Foreskin keratinocyte (primary cell): ENCODE measurements at places on chromosomes 2 and 18.
A peak's percentile ranks its signal among the peaks of the same experiment; 100 is the strongest.

- DNase-seq, result no peak
Measured at GRCh38 chr2:232117413-232117812, 155.9 kb downstream of the DIS3L2 start.

GRCh38 chr2:177478029-177478428 lies 85.5 kb downstream of the AGPS start:
- DNase-seq, result peak; percentile 13

DNA sequence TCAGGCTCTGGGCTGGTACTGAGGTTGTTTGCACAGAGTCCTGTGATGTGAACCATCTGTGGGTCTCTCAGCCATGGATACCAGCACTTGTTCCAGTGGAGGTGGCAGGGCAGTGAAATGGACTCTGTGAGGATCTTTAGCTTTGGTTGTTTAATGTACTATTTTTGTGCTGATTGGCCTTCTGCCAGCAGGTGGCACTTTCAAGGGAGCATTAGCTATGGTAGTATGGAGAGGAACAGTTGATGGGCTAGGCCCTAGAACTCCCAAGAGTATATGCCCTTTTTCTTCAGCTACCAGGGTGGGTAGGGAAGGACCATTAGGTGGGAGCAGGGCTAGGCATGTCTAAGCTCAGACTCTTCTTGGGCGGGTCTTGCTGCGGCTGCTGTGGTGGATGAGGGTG lies 257.0 kb upstream of the GYPC start:
- DNase-seq, result no peak

DNA sequence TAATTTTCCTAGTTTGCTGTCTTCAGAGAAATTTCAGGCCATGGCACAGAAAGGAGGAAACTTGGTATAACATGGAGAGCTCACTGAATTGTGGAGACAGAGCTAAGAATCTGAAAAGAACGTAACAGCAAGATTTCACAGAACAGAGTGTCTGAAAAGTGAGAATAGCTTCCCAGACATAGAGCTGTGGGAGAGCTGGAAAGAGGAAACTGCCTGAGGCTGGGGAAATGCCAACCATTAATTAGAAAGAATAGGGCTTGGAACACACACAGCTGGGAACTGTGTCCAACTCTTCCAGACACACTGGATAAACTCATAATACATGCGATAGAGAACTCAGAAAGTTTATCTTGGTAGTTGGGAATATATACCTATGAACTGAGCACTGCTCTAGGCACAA lies 51.6 kb upstream of the KYNU start:
- DNase-seq, result no peak

GRCh38 chr2:168687314-168687713 lies 115.1 kb upstream of the NOSTRIN start:
- DNase-seq, result no peak

- peak; percentile 58 for DNase-seq
Measured at GRCh38 chr2:194203898-194204297, 1453.1 kb upstream of the SLC39A10 start.

- no peak for DNase-seq
Measured at GRCh38 chr2:163656622-163657280, 79.1 kb downstream of the FIGN start.

GRCh38 chr18:55405893-55406406 lies 182.0 kb downstream of the TCF4 start:
- peak; percentile 55 for DNase-seq

DNA sequence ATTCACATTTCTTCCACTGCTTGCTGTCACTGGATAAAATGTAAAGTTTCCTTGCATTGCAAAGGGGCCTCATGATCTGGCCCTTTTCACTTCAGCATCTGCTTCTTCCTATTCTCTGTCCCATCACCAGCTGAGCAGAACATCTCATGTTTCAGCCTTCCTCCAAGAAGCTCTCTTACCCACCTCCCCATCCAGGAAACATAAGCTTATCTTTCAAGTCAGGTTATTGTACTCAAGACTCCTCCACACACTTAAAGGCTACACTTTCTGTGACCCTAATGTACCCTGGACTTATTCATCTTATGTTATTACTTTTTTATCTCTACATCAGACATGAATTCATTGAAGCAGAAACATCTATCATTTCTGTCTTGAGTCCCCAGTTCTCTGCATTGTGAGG lies 230.5 kb downstream of the PMAIP1 start:
- DNase-seq, result no peak

DNA sequence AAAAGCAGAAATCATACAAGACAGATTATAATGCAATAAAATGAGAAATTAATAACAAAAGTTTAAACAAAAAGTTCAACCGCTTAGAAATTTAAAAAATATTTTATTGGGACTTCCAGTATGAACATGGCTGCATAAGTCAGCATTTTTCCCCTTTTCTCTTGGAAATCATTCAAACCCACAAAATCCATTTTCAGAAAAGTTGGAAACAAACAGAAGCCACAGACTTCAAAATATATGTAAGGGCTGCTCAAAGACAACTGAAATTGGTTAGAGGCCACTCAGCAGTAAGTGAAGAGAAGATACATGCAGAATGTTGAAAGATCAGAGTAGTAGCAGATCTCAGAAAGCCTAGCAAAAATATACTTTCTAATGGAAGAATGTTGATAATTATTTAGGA lies 194.0 kb downstream of the DYSF start:
- DNase-seq, result no peak

DNA sequence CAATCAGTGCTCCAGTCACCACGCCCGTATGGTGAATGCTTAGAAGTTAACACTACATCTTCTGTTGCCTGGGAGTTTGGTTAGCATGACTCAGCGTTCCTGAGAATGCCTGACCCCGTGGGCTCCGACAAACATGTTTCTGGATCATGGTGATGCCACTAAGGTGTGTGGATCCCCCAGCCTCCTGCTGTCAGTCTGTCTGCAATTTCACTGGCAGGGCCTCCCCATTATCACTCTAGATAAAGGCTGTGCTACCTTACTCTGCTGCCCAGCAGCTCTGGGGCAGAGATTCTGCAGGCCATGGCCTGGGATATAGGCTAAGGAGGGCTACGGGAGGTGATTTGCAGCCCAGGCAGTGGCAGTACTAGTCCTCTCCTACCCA lies 66.0 kb downstream of the STPG4 start:
- peak; percentile 32 for DNase-seq

DNA sequence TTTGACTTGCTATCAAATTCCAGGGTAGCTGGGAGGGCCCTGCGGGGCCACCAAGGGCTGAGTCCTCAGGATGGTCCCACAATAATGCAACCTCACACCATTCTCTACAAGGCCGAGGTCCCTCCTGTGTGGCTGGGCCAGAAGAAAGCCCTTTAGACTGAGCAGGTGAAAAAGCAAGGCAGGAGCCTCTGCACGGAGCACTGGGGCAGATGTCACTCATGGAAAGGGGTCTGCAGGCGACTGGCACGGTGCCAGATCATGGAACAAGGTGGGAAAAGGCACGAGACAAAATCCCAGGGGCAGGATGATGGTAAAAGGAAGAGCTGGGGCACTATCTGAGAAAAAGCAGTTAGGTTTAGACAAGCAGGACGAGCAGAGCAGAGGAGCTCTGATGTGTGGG lies 16.1 kb downstream of the HJURP start:
- DNase-seq, result no peak

DNA sequence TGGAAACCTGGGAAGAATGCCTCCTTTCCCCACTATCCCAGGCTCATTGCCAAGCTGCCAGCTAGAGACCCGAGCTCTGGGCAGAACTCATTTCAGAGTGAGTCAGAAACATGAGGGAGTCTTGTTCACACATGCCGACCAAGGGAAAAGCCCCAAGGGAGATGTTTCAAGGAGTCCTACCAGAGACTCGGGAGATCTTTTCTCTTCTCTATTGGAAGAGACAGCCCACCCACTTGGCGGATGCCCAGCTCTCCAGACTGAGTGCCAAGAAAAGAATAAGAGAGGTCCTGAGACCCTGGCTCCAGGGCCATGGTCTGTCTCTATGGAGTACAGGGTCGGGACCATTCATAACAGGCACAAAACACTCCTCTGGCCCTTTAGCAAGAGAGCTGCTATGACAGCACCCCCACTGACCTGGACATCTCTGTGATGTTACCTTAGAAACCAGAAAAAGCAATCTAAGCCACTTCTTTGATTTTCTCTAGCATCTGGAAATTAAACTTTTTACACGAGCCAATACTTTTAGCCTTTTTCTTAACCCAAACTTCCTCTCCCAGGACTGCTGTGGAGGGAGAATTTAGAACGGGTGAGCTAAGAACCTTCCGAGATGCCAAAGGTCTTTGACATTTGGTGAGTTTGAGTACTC lies 18.5 kb upstream of the IGFBP5 start:
- peak; percentile 99 for DNase-seq

DNA sequence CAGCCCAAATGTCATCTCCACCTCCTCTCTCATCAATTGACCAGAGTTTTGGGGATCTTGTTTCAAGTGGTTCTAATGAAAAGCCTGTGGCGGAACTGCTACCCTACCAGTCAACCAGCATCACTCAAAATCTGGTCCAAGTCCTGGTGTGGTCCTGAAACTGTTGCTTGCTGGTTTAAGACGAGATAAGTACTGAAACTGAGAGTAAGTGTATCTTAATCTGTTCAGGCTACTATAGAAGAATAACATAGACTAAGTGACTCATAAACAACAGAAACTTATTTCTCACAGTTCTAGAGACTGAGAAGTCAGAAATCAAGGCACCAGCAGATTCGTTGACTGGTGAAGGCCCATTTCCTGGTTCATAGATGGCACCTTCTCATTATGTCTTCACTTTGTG lies 879 bp upstream of the GALNT5 start:
- no peak for DNase-seq

- DNase-seq, result peak; percentile 35
Measured at GRCh38 chr18:46917803-46918600, 600 bp downstream of the KATNAL2 start.

GRCh38 chr2:9225806-9226205 lies 19.2 kb downstream of the ASAP2 start:
- no peak for DNase-seq

- DNase-seq, result peak; percentile 72
Measured at GRCh38 chr2:31197166-31197565, 20.1 kb downstream of the CAPN14 start.

- DNase-seq, result no peak
Measured at GRCh38 chr18:11842562-11842961, 8.7 kb upstream of the CHMP1B start.

- DNase-seq, result no peak
Measured at GRCh38 chr2:175884697-175885393, 117.2 kb downstream of the LNPK start.

GRCh38 chr2:235433860-235434259 lies 60.0 kb upstream of the AGAP1 start:
- DNase-seq, result no peak

GRCh38 chr2:108869542-108869941 lies 83.0 kb downstream of the CCDC138 start:
- DNase-seq, result peak; percentile 50

GRCh38 chr2:37851828-37852584 lies 73.1 kb upstream of the RMDN2 start:
- peak; percentile 35 for DNase-seq

- no peak for DNase-seq
Measured at GRCh38 chr2:105400138-105400540, 1.3 kb upstream of the FHL2 start.

DNA sequence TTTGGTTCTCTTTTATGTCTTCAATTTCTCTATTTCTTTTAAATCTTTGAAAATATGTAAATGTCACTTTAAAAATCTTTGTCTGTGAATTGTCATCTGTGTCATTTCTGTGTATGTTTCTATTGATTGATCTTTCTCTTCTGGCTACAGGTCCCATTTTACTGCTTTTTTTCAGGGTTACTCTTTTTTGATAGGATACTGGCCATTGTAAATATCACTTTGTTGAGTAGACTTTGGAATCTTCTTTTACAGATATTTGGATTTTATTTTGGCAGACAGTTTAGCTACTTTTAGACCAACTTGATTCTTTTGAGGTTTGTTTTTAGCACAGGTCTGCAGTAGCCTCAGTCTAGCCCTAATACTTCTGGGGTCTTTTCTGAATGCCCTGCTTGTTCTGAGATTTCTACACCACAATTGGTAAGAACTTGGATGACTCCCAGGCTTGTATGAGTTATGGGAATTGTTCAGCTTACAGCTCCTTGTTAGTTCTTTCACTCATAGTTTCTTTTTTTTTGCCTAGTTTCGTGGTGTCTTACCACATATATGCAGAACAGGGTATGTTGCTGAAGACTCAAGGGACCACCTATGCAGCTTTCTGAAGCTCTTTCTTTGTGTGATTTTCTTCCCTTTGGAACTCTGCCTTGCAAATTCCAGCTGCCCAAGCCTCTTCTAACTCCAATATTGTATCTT lies 122.2 kb downstream of the QPCT start:
- DNase-seq, result no peak

DNA sequence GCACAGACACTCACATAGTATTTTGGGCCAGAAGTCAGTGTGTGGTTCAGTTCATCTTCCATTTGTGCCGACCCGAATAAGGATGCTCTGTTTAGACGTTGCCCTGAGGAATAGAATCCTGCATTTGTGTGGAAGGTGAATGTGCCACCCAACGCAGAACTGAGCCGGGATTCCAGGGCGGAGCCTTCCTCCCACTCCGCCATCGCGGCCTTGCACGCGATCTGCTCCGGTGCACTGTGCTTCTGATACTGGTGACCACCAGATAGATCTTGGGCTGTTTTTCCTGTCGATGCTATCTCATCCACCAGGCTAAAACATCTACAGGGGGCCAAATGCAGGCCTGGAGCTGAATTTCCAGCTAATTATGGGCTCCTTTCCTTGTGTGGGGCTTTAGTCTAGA lies 29.6 kb upstream of the SNTG2 start:
- no peak for DNase-seq

DNA sequence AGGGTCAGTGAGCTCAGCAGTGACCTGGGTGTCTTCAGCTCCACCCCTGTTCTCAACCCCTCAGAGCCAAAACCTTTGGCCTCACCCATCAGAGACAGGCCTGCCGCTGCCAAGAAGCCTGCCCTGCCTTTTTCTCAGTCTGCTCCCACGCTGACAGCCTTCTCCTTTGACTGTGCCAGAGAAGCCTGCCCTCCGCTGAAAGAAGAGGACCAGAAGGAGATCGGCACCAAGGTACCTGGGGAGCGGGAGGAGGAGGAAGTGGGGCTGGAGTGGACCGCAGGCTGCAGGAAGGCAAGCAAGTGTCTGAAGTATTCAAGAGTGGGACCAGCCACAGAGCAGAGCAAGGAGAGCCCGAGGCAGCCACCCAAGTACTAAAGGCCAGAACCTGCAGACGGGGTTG lies 33.2 kb downstream of the TOGARAM2 start:
- no peak for DNase-seq

DNA sequence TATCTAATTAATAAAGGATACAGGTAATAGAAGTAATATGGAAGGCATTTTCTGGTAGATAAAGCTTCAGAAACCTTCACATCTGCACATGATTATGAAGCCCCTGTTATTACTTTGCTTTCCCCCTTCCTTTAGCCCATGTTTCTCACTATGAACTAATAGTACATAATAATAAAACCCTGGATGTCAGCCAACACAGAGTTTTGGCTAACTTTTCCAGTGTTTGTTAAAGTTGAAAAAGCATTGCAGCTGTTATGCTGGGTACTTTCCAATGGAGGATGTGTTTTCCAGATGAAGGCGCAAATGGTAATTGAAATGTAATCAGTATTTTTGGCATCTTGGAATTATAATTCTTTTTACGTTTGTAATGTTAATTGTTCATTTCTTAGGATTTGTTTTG lies 43.5 kb downstream of the SPTBN1 start:
- DNase-seq, result no peak

- no peak for DNase-seq
Measured at GRCh38 chr2:241539616-241540374, 18.8 kb upstream of the BOK start.
